ENCODE measurements at places on chromosomes 2 and 18.

- DNase-seq = no peak
Observed at GRCh38 chr2:241061275-241061674, 40.8 kb downstream of the MTERF4 start.

DNA sequence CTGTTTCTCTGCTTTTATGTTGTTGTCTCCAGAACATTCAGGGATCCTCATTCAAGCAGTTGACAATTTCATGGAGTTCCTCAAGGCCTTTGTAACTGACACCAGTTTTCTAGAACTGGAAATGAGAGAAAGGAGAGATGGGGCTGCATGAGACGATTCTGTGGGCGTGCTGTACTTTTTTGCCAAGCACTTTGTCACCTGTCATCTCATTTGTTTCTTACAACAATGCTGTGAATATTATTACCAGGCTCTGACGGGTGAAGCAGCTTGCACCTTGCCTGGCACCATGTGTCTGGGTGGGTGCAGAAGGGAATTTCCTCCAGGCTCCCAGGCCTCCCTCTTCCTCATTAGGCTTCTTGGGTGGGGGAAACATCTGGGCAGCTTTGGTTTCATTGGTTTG lies 22.2 kb upstream of the ATOH8 start:
- DNase-seq = no peak

- DNase-seq = no peak
Observed at GRCh38 chr2:183543731-183544130, 419.5 kb downstream of the NUP35 start.

GRCh38 chr2:187978356-187978755 lies 313.3 kb upstream of the GULP1 start:
- DNase-seq = no peak

DNA sequence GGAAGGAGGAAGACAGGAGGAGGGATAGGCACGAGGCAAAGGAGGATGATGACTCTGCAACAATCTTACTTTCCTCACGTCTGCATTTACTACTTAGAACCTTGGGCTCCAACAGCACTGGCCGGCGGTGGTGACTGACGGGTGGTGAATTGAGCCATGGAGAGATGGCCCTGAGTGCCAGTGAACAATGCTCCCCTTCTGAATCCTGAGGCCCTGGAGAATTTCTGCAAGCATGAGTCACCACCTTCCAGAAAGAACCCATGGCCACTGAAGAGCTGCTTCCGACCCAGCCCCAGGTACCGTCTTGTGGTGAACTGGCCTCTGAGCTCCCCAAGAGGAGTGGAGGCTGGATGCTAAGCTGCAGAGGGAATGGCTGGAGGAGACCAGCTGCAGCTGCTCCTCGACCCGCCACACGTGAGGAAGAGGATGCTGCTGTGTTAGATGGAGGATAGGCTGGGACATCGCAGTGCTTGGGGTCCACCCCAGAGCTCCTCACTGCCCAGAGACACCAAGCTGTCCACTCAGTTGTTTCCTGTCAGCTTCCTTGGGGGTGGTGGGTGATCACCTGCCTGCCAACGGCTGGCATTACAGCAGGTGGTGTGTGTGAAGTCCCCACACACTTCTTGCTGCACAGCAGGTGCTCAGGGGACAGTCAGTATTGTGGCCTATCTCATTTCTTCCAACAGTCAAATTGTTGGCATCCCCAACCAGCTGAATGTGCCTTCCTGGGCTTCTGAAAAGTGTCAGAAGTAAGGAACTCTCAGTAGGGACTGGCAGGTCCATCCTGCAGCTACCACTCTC lies 186.5 kb upstream of the ID2 start:
- DNase-seq = no peak
